Renal cortex interstitium (tissue), 15 donors: ENCODE measurements at places on chromosomes 12 and 14. TPM values are rescaled to one million over a fixed set of nuclear protein-coding genes. Genes with fewer than 3 reads are reported as not detected.

DNA sequence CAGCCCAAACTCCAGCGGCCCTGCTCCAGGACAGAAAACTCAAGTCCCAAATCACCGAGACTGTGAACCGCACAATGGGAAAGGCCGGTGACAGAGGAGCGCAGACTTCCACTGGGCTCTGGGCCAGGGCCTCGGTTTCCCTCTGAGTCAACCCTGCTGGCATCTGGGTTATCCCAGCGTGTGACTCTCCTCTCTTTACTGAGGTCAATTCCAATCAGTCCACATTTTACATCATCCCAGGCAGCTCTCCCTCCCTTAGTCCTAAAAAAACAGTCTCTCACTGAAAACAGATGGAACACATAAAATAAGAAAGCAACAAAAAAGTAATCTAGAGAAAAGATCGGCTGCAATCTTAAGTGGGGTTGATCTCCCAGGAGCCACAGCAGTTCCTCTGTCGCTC lies 36.9 kb downstream of the ITPK1 start:
- no peak for DNase-seq

GRCh38 chr14:61839507-61839906 lies 77.3 kb downstream of the SNAPC1 start:
- DNase-seq, result no peak

DNA sequence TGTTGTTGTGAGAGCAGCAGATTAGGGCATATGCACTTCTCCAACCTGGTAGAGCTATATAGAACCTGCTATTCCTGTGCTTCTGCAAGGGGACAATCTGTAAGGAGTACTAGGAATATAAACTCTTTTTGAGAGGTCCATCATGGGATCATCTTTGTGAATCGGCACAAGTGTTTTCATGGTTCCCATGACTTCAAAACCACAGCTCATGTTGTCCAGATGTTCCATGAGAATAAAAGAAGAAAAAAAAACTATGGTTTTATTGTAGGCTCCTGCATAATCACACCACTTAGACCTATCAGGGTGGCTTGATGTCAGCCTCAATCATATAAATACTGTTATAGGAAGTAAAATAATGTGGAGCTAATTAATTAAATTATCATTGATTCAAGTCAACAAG lies 311.4 kb upstream of the ATP2B1 start:
- no peak for DNase-seq

- DNase-seq, result no peak
Observed at GRCh38 chr14:59195912-59196311, 7.4 kb downstream of the DAAM1 start.

GRCh38 chr14:37539992-37540391 lies 55.1 kb downstream of the FOXA1 start:
- DNase-seq, result no peak

DNA sequence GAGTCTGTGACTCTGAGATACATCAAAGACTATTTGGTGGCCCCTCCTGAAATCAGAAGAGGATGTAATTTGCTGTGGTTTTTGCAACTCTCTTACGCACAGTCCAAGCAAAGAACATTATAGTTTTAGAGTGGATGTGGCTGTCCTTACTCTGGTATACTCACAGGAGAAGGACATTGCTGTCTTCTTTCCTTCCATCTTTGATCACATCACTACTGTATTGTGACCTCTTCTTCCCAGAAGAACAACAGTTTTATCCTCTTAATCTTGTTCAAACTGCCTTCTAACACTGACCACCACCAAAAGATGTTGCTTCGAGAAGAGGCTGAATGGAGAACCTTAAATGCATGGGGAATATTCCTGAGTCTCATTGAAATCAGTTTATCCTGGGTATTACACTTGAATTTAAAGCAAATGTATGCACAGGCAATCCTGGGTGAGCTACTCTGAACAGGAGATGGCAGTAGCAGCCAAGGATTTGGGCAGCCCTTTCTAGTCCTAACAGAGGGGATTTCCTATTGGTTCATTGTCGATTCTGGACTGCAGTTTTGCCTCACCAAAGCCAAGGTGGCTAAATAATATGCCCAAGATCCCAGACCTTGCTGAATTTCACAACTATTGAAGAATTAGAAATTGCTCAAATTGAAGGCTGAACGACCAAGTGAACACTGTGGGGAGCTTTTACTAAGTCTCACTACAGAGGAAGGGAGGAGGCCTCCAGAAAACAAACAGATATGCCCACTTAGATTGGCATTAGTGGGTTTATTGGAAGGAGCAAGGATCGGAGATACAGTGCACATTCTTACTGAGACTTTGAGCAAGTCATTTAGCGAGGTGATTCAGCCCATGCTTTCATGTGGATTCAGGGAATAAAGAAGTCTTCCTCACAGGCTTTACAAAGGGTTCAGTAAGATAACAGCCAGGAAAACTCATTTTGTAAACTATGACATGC lies 282.8 kb downstream of the PAWR start:
- peak; percentile 76 for DNase-seq

- DNase-seq, result no peak
Observed at GRCh38 chr14:60757567-60758002, 23.0 kb downstream of the MNAT1 start.

- no peak for DNase-seq
Observed at GRCh38 chr12:66203820-66204219, 14.8 kb downstream of the IRAK3 start.

DNA sequence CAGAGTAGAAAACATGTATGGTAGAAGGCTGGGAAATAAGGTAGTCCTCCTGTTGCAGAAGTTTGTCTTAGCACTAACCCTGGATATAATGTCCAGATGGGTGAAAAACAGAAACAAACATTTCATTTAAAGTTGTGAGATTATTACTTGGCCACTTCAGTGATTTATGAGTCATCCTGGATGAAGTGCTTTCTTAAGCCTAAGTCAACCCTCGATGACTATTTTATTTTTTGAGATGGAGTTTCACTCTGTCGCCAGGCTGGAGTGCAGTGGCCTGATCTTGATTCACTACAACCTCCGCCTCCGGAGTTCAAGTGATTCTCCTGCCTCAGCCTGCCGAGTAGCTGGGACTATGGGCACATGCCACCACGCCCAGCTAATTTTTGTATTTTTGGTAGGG lies 10.2 kb downstream of the DLST start:
- no peak for DNase-seq

DNA sequence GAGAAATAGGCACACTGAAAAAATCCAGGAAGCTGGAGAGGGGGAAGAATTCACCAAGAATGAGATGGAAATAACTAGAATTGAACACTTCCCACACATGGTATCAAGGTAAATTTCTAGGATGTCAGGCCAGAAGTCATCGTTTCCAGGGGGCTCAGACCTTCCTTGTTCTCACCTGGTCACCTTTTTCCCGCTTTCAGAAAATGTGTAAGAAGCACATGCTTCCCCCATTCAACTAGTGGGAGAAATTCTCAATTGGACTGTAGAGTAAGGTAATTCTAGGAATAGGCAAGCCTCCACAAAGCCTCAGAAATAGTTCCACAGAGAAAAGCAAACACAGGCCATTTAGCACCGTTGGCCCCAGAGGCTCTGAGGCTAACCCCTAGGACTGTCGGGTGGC lies 2.8 kb upstream of the PTMS start:
- no peak for DNase-seq

- DNase-seq, result no peak
Observed at GRCh38 chr12:89906824-89907223, 198.2 kb upstream of the ATP2B1 start.

GRCh38 chr14:45253754-45254310 lies 830 bp upstream of the MIS18BP1 start:
- DNase-seq, result no peak

The FOXG1 gene
- polyA plus RNA-seq, result 0.08 TPM

The ANAPC5 gene
- polyA plus RNA-seq, result 137 TPM

The DBX2 gene
- polyA plus RNA-seq, result 0.11 TPM

The HOXC12 gene
- not detected for polyA plus RNA-seq

The SOAT2 gene
- 2.3 TPM for polyA plus RNA-seq

The PTGDR gene
- 0.67 TPM for polyA plus RNA-seq
